ENCODE measurements at places on chromosomes 12 and 14.

GRCh38 chr14:73663548-73664212 lies 18.9 kb downstream of the DNAL1 start:
- no peak for DNase-seq

- DNase-seq = no peak
Measured at GRCh38 chr14:77267937-77268699, 2.9 kb downstream of the NGB start.

DNA sequence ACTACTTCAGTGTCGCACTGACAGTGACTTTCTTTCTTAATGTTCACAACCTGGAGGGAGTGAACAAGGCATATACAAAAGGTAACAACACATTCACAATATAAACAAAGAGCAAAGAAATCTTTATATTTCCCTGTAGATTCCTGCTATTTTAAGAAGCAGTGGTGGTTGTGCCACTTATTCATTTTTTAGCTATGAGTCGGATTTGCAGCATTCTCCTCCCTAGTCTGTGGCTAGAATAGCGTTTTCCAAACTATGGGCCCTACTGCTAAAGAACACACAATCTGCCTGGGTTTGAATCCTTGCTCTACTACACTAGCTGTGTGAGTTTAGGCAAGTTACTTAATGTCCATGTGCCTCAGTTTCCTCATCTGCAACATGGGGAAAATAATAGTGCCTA lies 18.6 kb upstream of the MDM1 start:
- peak; percentile 30 for DNase-seq

- no peak for DNase-seq
Measured at GRCh38 chr12:94099632-94100031, 48.7 kb upstream of the PLXNC1 start.

- no peak for DNase-seq
Measured at GRCh38 chr14:93748208-93749075, 39.8 kb downstream of the PRIMA1 start.

- peak; percentile 18 for DNase-seq
Measured at GRCh38 chr12:39764944-39765560, 145.4 kb upstream of the ABCD2 start.

DNA sequence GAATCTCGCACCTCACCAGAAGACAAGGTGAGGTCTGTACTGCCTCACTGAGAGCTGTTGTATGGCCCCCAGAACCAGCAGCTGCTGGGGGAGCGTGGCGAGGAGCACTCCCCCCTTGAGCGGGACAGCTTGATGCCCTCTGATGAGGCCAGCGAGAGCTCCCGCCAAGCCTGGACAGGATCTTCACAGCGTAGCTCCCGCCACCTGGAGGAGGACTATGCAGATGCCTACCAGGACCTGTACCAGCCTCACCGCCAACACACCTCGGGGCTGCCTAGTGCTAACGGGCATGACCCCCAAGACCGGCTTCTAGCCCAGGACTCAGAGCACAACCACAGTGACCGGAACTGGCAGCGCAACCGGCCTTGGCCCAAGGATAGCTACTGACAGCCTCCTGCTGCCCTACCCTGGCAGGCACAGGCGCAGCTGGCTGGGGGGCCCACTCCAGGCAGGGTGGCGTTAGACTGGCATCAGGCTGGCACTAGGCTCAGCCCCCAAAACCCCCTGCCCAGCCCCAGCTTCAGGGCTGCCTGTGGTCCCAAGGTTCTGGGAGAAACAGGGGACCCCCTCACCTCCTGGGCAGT lies 9.3 kb downstream of the CACNB3 start:
- DNase-seq = no peak

DNA sequence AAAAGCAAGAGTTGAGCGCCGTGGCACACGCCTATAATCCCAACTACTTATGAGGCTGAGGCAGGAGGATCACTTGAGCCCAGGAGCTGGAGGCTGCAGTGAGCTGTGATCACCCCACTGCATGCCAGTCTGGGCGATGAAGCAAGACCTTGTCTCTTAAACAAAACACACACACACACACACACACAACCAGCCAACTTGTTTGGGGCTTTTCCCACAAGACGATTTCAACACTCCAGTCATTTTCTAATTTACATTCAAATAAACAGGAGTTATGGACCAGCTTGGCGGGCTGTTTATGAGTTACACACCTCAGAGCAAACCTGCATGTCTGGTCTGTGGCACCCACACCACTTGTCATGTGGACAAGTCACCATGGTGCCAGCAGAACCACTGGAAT lies 6.7 kb downstream of the GLTP start:
- DNase-seq = no peak

GRCh38 chr12:42565633-42566032 lies 23.9 kb downstream of the PRICKLE1 start:
- DNase-seq = no peak

DNA sequence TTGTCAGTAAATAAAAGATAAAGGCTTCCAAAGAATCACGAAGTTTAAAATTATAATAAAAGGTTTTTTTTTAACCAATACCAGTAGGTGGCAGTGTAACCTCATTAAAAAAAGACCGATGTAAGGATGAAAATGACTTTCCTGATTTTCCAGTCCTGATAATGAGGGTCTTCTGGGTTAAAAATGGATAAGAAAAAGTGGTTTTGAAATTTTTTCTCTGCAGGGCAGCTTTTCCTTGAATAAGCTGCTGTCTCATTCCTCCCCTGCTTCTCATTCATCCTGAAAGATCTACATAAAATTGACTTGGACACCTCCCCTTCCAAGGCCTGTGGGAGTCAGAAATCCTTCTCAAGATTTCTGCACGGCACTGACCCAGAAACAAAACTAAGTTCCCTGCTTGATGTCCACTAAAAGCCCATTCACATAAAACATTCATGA lies 58.9 kb upstream of the FBXO33 start:
- peak; percentile 14 for DNase-seq

- DNase-seq = no peak
Measured at GRCh38 chr14:34935488-34935887, 47.3 kb upstream of the SRP54 start.

- DNase-seq = no peak
Measured at GRCh38 chr12:130179621-130180020, 17.4 kb downstream of the FZD10 start.

GRCh38 chr14:65038966-65039365 lies 52.3 kb downstream of the FNTB start:
- no peak for DNase-seq

- peak; percentile 49 for DNase-seq
Measured at GRCh38 chr12:106302401-106303201, at the start of gene TCP11L2. TCP11L2 (plus strand) TSS chr12:106302733; CDS start chr12:106311076, 8,343 bp downstream.

GRCh38 chr12:115259968-115260747 lies 576.2 kb upstream of the TBX3 start:
- DNase-seq = no peak

GRCh38 chr12:18302809-18303430 lies 41.6 kb downstream of the PIK3C2G start:
- DNase-seq = no peak

DNA sequence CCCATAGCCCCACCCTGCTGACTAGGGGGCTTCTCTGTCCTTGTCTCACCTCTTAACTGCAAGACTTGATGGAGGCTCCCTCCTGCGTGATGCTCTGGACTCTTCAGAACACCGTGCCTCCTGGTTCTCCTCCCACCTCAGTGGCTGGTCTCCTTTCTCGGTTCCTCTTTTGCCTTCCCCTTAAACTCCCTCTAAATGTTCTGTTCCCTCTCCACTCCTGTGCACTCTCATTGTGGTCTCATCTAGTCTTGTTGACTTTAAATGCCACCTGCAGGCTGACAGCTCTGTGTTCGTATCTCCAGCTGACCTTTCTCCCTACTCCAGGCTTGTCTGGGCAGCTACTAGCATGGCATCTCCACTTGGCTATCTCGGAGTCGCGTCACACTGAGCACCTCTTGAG lies 28.3 kb downstream of the DYNC1H1 start:
- no peak for DNase-seq

DNA sequence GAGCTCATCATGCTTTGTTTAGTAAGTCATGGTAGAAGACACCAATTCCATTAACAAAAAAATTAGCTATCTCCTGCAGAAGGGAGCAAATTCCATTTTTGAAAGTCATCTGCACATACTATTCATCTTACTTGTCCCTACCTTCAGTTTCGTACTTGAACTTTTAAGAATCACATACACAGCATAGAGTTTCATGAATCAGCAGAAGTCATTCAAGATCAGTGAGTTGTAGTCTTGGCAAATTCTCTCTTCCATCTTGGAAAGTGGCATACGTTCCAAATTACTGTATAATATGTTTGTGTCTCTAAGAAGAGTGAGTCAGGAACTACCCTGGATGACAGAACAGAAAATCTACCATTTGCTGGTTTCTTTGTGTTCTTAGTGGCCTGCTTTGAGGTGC lies 14.1 kb downstream of the VRK1 start:
- DNase-seq = peak; percentile 26

DNA sequence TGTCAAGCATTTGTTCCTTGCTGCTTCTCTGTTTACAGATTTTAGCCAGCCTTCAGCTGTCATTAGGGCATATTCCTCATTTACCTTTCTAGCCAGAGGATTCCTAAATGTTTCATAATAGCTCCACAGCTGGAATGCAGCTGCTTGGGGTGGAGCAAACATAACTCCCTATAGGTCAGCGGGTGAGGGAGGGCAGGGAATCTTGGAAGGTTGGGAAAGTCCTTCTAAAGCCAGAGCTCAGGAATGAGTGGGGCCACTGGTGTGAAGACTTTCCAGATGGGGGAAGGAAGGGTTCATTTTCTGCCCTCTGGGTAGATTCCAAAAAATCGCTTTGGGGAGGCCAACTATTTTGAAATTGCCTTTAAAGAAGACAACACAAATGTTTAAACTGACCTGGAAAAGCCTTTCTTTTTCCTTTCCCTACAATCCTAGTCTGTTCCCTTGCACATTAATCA lies 16.3 kb upstream of the IRF2BPL start:
- DNase-seq = no peak

- no peak for DNase-seq
Measured at GRCh38 chr12:6182279-6182898, 17.8 kb upstream of the CD9 start.

- DNase-seq = no peak
Measured at GRCh38 chr14:95452176-95452892, 64.1 kb downstream of the SYNE3 start.

- DNase-seq = no peak
Measured at GRCh38 chr12:6084261-6084968, 40.1 kb downstream of the VWF start.

DNA sequence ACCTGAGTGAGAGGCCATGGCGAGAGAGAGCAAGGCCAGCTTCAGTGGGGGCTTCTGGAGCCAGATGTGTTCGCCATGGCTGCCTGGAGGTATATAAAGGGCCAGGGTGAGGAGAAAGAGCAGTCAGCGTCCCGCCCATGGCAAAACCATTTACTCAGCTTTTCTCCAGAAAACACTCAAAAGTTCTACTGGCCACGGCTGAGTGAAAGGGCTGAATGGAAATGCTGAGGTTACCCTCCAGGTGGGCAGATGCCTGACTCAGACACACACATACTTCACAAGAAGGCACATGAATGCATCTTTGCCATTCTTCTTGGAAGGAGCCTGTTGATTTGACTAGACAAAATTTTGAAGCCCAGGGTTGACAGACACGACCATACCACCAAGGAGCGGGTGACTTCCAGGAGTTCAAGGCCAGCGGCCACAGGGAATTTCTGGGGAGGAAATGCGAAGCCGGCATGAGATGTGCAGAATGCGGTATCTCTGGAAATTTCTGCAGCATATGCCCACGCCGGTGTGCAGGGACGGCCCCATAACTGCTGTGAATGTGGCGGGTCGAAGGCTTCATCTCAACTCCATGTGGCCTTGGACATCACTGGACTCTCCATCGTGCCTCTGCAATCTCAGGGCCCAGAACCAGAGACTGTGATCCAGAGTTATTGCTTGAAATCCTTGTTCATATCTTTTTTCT lies at the start of gene IL31:
Gene IL31 (minus strand): TSS at position 67 of the 691 bp plus-strand sequence. CDS start 49 bp downstream, at position 18.
- no peak for DNase-seq

- no peak for DNase-seq
Measured at GRCh38 chr14:36771028-36771640, 109.5 kb downstream of the PAX9 start.

GRCh38 chr14:98612434-98613200 lies 659.4 kb downstream of the BCL11B start:
- DNase-seq = no peak

DNA sequence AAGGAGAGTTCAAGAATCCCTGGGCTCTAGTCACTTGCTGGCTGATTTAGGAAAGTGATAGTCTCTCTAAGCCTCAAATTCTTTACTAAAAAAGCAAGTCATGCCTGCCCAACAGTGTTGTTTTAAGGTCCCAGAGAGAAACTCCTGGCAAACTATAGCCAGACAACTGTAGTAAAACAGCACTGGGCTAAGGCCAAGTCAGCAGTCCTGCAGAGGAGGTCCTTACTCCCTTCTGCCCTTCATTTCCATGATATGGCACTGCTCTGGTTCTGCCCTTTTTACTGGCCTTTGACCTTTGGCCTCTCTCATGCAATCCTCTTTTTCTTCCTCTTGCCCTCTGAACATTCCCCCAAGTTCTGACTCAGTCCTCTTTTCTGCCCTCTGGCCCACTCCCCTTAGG lies 74.9 kb downstream of the VWF start:
- DNase-seq = no peak

GRCh38 chr14:64510825-64511671 lies 6.5 kb downstream of the ZBTB1 start:
- no peak for DNase-seq

- no peak for DNase-seq
Measured at GRCh38 chr14:73785336-73785833, 66.2 kb upstream of the PTGR2 start.

DNA sequence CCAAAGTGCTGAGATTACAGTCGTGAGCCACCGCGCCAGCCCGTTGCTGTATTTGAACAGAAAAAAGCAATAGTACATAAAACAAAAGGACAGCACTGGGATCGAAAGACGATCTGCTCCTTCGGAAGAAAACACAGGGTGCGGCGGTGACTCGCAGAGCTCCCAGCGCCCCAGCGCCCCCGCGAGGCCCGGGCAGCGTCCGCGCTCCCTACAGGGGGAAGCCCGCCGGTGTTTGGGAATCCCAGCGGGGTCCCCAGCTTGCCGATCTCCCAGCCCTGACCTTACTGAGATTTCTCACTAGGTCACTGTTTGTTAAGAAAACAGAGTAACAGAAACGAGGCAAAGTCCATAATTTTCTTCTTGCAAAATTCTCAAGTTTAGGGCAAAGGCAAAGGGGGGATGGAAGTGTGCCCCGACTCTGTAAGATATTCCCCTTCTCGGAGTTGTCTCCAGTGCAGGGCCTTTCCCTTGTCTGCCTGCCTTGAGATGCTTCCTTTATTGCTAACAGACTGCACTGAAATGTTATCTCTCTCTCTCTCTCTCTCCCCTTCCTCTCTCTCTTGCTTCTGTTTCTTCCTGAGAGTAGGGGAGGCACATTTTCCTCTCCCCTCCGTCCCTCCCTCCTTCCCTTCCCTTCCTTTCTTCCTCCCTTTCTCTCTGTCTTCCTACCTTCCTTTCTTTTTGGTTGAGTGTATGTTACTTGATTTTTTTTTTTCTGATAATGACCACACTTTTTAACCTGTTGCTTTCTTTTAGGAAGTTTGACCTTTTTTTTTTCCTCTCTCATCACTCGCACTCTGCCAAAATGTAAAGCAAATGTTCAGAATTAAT lies 91.9 kb downstream of the TMEM30B start:
- no peak for DNase-seq

GRCh38 chr12:93130366-93131054 lies 201.4 kb upstream of the EEA1 start:
- DNase-seq = no peak
